ENCODE measurements at places on chromosomes 16 and 17.

GRCh38 chr17:81454473-81454872 is 58.1 kb downstream of the ACTG1 start:
- no peak for DNase-seq

DNA sequence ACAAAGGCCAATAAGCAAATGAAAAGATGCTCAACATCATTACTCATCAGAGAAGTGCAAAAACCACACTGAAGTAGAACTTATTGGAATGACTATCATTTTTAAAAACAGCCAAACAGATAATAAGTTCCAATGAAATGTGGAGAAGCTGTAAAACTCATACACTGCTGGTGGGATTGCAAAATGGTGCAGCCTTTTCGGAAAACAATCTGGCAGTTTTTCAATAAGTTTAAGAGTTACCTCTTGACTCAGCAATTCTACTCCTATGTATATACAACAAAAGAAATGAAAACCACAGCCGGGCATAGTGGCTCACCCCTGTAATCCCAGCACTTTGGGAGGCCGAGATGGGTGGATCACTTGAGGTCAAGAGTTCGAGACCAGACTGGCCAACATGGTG is 49.3 kb downstream of the AKAP10 start:
- DNase-seq, result no peak

DNA sequence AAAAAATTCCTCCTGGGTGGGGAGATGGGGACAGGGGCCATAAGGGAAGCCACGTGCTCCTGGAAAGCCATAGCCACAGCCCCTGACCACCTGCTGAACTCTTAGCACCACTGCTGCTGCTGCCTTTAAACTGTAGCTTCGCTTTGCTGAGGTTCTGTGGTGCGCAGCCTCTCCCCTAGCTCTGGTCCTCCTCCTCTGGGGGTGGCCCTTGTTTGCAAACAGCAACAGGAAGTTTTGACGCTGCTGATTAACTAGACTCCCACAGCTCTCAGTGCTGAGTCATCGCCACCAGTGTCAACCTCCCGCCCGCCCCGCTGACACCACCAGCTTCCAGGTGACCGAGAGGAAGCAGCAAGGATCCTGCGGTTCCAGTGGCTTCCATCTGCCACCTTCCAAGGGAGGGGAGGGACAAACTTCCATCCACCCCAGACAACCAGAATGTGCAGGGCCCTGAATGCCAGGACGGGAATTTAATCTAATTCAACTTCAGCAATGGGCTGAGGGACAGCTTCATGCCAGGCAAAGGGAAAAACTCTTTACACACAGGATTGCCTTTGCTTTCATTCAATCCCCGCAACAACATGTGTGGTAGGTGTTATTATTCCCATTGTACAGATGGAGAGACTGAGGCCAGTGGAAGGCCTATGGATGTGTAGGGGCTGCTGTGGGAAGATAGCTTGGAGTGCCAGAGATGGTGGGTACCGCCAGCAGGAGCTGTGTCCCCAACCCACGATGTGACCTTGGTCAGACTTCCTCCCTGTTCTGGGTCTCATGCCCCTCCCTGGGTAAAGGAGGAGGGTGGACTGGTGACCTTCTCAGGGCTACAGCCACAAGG is 8.1 kb upstream of the KIFC3 start:
- DNase-seq, result no peak

GRCh38 chr16:78509965-78510364 is 410.5 kb downstream of the WWOX start:
- no peak for DNase-seq
